ENCODE measurements at places on chromosomes 11 and 22.

DNA sequence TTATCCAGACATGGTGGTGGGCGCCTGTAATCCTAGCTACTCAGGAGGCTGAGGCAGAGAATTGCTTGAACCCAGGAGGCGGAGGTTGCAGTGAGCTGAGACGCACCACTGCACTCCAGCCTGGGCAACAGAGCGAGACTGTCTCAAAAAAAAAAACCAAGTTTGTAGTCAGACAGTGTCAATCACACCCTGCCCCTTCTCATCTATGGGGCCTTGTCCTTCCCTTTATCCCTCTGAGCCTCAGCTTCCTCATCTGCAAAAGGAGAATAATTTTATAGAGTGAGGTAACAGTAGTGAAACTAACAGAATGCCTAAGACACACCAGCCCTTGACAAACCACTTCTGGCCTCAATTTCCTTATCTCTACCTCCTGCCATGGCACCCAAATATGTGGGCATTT lies 10.7 kb downstream of the BCL9L start:
- DNase-seq, result no peak

- no peak for DNase-seq
Measured at GRCh38 chr11:116787436-116787785, 412 bp downstream of the ZPR1 start.

DNA sequence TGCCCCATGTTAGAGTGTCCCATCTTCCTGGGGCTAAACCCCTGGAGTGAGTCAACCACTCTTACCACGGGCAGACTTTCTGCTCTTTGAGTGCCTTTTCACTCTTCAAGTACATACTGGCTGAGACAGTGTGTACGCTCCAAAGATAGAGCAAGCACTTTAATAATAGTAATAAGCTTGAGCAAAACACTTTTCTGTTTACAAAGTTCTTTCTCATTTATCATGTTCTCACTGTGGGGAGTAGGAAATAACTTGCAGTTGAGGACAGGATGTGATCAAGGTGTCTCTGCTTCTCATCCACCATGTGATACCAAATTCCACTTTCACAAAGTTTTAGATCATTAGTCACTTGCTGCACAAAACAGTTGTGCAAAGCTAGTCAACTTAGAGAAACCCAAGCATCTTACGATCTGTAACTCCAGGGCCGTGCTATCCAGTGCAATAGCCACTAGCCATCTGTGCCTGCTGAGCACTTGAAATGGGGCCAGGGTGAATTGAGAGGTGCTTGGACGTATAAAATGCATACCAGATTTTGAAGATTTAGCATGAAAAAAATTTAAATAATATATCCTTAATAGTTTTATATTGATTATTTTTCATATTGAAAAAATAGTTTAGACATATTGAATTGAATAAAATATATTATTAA lies 135.3 kb downstream of the KIF18A start:
- no peak for DNase-seq

DNA sequence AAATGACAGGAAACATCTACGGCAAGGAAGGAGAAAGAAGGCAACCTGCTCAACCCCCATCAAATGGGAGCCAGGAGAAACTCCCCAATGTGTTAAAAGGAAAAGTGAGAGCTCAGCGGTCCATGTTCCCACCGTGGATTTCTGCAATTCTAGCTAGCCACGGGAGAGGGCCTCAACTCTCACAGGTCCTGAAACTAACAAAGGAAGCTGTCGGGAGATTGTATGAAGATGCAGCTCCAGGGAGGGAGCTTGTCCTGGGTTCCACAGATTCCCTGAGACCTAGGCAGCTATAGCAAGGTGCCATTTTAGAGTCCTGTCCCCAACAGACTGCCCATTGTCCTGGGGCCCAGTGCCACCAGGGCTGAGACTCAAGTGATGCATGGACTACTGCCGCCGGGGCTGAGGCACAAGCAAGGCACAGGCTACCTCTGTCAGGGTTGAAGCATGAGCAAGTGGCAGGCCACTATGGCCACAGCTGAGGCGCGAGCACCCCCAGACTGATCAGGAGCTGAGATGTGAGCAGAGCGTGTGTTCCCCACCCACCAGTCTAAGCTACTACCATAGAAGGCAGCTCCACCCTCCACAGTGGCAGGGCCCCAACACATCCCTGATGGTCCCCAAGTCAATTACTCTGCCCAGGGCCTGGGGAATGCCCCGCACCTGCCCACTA lies 31.3 kb downstream of the RSF1 start:
- DNase-seq, result no peak

- no peak for DNase-seq
Measured at GRCh38 chr22:35202376-35202775, 54.9 kb upstream of the HMGXB4 start.
